ENCODE measurements at places on chromosomes 6 and 20.

- no peak for DNase-seq
Observed at GRCh38 chr6:160999516-160999915, 7.9 kb downstream of the MAP3K4 start.

DNA sequence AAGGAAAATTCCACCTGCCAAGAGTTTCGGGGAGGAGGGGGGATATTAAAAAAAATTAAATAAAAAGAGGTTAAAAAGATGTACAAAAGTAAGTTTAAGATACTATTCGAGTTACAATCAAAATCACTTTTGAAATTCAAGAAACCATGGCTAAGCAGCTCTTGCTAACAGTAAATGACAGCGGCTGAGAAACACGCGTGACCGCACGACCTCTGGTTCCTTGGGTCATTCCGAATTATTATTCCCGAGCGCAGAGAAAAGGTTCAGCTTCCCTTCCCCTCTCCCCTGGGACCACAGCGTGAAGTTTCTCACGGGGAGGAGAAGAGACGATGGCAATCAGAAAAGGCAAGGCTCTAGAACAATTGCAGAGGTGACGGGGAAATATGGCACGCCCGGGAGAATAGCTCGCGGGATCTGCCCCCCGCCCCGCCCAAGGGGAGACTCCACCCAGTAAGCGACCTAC is 496 bp downstream of the TMEM242 start:
- no peak for DNase-seq

DNA sequence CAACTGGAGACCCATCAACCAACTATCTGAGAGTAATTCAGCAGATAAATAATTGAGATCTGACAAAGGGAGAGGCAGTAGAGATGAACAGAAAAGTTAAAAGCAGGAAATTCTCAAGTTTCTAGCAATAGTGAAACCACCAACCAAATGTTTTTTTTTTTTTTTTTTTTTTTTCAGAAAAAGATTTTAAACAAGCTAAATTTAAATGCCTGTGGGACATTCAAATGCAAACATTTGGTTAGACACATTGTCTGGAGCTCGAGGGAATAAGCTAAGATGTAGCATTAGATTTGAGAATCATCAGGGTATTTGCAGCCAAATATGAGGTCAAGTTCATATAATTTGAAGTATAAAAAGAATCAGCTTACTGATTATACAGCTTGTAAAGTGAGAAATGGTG is 16.4 kb downstream of the RANBP9 start:
- no peak for DNase-seq

DNA sequence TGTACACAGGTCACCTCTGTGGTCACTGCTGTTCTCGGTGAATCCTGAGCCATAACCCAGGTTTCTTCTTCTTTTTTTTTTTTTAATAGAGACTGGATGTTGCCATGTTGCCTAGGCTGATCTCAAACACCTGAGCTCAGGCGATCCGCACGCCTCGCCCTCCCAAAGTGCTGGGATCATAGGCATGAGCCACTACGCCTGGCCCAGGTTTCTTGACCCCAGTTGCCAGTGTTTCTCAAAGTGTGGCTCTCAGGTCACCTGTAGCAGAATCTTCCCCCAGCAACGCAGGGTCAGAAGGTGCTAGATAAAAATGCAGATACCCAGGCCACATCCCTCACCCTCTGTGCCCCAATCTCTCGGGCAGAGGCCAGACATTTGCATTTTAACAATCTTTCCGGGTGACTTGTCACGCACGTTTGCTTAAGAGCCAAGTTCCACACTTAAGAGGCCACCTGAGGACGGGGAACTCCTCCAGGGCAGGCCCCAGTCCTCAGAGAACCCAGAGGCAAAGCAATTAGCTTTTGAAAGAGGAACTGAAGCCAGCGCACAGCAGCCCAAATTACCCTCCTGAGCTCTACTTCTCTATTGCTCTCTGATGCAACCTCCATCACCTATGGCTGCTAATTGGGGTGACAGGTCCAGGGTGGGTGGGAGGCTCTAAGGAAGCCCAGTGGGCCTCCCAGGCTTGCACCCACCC is 81.8 kb downstream of the NFATC2 start:
- no peak for DNase-seq

DNA sequence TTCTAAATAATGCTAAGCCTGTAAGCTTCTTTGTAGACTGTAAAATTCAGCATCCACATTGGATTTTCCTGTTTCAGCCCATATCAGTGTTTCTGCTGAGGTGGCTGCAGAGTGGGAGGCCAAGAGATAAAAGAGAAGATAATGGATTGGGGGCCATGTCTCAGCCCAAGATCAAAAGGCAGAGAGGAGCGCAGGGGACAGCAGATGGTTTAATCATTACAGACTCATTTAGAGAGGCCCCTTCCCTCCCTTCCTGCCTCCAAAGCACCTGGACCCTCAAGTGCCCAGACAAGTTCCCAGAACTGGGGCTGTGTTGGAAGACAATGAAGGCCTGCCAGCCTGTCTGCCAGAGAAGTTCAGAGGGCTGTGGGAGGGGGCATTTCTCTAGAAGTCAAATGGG is 20.4 kb upstream of the CTNNBL1 start:
- DNase-seq = no peak

DNA sequence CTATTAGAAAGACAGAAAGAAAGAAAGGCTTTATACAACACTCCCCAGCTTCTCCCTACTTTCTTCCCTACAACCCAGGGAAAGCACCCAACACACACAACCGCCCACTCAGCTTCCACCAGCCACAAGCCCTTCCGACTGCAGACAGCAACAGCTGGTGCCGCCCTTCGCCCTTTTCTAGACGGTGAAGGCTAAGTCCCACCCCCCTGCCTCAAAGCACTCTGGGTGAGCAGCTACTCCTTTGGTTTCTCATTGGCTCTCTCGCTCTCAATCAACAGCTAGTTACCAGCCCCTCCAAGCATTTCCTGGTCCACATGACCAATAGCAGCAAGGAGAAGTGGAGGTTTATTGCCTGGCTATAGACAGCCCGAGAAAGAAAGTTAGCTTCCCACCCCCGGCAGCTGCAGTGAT is 230.1 kb upstream of the MOCS1 start:
- DNase-seq = peak; percentile 65

Measured in left hindlimb (tissue), 1 donor.